Heart left ventricle (tissue), 16 donors: ENCODE measurements at places on chromosomes 5 and 9. TPM values are rescaled to one million over a fixed set of nuclear protein-coding genes. Genes with fewer than 3 reads are reported as not detected.

Gene CCL27
- not detected for total RNA-seq

Gene CER1
- not detected for total RNA-seq

Gene LHX3
- total RNA-seq: not detected

Gene SLC6A7
- not detected for total RNA-seq

Gene SPATA31A3
- total RNA-seq: not detected

Gene PCDHA9
- not detected for total RNA-seq
